Activated B cell treated with CpG ODN at 0.5 μM for 24 hours (primary cell): ENCODE measurements at places on chromosomes 1 and 21.

GRCh38 chr1:88729297-88729696 lies 45.2 kb downstream of the PKN2 start:
- DNase-seq, result no peak

DNA sequence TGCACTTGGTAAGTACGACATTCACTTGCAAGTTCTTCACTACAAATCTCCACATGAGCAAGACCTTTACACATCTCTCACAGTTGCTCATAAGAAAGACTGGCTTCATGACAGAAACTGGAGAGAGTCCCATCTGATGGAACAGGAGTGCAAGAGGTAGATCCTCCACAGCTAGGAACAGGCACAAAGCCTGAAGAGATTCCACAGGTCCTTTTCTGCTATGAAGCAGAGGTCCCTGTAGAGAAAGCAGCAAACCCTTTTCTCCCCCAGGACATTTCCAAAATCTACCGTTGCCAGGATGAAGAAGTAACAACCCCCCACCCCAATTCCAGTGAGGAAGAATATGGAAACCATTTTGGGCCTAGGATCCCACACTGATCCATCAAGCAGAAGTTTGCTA lies 47.3 kb downstream of the EIF4G3 start:
- no peak for DNase-seq

GRCh38 chr1:18007391-18008041 lies 100.1 kb upstream of the IGSF21 start:
- no peak for DNase-seq

DNA sequence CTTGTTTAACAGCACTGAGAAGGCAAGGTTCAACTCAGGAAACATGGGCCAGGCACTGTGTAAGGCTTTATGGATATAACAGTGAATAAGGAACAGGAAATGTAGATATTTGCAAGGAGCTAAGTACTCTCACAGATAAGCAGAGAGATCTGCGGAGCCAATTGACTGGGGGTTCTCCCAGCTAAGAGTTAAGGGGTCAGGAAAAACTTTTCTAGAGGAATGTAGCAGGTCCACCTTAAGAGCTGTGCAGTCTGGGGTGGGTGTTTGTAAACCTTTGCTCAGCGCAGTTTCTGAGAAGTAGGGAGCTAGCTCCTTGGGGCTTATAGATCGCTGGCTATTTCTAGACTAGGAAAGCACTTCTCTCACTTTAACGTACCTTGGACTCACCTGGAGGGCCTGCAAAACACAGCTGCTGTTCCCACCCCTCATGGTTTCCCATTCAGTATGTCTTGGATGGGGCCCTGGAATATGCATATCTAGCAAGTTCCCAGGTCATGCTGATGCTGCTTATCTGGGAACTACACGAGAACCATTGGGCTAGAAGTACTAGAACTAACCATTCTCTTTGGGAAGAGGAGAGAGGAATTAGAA lies 51.7 kb downstream of the TLCD4 start:
- no peak for DNase-seq

- no peak for DNase-seq
Observed at GRCh38 chr1:18299441-18300338, 181.0 kb upstream of the KLHDC7A start.

DNA sequence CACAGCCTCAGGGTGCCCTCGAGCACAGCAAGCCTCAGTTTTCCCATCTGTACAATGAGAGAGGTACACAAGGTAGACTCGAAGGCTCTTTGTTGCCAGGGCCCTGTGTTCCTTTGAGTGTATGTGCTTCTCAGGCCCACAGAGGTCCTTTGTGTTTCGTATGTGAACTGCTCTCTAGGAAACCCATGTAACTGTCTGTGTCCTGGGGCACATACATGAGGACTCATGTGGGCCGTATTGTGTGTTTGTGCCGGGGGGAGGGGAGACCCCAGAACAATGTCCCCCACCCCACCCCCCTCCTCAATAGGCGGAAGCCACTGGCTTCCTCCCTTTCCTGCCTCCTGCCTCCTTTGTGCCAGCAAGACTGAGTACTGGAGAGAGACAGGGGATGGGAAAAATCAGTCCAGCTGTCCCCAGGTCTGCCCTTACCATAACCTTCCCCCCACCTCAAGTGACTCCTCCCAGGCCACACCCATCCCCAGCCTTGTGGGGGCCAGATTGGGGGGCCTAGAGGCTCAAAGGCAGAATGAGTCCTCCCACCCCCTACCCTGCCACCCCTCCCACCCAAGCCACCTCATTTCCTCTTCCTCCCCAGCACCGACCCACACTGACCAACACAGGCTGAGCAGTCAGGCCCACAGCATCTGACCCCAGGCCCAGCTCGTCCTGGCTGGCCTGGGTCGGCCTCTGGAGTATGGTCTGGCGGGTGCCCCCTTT lies at the start of gene TIE1:
Gene TIE1 (plus strand): TSS at position 605 of the 717 bp plus-strand sequence. CDS start 90 bp downstream, at position 695.
- DNase-seq, result no peak
